ENCODE measurements at places on chromosomes 7 and 10.

DNA sequence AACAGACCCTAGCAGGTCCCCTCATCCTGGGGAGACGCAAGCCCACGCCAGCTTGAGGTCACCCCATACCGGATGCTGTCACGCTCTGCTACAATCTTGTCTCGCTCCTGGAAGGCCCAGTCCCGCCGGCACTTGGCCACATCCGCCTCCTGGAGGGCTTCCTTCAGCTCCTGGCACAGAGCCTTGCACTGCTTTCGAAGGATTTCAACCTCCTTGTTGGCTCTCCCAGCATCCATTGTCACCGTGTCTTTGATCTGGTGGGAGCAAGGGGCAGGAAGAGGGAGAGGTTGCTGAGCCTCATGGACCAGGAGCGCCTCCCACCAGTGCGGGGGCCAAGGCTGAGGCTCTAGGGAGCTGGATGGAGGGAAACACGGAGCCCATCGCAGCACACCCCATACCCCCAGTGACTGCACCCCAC lies 90.9 kb downstream of the DLG5 start:
- DNase-seq = no peak

GRCh38 chr10:93854975-93855374 lies 38.8 kb upstream of the SLC35G1 start:
- DNase-seq = no peak

DNA sequence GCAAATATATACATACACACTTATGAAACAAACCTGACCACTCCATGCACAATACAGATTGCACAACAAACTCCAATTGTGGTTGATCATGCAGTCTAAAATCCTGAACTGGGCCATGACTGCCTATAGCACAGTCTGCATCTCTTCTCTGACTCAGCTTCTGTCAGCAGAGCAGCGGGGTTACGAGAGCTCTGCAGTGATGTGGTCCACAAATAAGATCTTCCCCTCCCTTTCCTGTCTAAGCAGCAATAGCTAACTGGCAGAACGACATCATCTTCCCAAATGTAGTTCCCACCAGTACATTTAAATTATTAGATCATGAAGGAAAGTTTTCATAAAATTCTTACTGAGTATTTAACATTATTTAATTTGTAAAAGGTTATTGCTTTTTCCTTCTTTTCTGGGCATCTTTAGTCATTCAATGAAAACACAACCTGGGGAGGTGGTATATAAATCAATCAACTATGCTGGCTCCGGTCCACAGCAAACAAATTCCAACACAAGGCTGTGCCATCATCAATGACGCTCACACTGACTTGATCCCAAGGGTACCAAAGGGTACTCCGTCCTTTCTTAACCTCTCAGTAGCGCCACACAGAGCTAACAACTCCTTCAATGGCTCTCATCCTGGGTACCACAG lies 17.1 kb downstream of the ARHGAP21 start:
- DNase-seq = no peak

GRCh38 chr7:27547401-27547800 lies 115.3 kb downstream of the HIBADH start:
- no peak for DNase-seq

DNA sequence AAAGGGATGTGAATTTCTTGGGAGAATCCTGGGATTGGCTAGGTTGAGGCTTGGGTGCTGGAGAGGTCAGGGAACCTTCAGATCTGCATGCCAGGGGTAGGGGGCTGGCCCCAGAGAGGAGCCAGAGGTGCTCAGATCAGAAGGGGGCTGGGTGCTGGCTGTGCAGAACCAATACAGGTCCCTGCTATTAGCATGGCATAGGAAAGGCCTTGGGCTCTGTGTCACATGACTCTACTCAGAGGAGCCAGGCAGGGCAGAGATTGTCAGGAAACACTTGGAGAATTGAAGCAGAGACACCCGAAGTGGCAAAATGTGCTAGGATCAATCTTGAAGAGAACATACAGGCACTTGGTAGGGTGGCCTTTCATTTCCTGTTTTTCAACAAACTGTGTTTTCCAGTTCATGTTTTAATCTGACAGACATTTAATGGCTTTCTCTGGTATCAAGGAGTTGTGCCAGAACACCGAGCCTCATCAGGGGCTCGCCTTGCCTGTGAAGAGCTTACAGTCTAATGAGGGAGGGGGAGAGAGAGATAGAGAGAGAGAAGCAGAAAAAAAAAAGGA lies 498.9 kb downstream of the RPS24 start:
- DNase-seq = no peak

- no peak for DNase-seq
Measured at GRCh38 chr7:123204206-123204835, 4.6 kb upstream of the SLC13A1 start.

GRCh38 chr7:158373476-158374133 lies 214.0 kb downstream of the PTPRN2 start:
- DNase-seq = no peak

DNA sequence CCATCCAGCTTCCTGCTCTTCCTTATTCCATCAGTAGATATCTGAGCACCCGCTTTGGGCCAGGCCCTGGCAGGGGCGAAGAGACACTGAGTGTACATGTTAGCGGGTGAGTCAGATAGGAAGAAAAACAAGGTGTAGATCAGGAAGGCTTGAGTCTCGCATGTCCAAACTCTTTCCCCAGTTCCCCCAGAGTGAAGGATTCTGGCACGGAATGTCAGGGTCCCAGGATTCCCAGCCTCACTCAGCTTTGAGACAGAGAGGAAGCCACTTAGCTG lies 24.1 kb upstream of the CHST15 start:
- no peak for DNase-seq

DNA sequence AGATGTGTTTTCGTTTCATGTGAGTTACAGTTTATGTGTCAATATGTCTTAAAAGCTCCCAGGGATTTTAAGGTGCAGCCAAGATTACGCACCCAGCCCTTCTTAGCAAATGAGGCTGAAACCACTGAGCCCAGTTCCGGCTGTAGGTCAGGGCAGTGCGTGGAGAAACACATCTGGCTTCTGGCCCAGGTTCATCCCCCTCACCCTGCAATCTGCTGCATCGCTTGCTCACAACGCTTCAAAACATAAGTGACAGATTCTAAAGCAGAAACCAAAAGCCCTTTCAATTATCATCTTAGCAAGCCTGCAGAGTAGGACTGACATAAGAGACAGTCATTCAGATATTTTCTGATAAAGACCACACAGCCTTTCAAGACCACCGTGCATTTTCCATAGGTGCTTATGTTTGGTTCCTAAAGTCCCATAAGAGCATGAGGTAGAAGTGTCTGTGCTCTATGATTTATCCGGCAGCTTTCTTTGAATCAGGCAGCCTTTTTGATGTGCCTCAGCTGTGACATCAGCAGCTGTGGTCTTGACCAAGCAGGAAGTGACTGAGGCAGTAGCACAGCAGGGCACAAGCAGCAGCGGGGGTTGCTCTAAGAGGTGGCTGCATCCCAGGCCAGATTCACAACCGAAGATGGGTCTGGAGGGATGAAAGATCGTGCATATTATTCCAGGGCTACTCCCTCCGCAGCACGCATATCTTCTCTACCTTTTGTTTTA lies 72.1 kb upstream of the LYZL2 start:
- no peak for DNase-seq

GRCh38 chr10:96138102-96138501 lies 8.0 kb downstream of the ZNF518A start:
- DNase-seq = no peak

- DNase-seq = no peak
Measured at GRCh38 chr10:86636311-86636710, 18.0 kb upstream of the OPN4 start.

GRCh38 chr10:42755028-42755451 lies 27.6 kb upstream of the BMS1 start:
- DNase-seq = no peak

GRCh38 chr10:113131613-113132261 lies 181.7 kb downstream of the TCF7L2 start:
- no peak for DNase-seq

DNA sequence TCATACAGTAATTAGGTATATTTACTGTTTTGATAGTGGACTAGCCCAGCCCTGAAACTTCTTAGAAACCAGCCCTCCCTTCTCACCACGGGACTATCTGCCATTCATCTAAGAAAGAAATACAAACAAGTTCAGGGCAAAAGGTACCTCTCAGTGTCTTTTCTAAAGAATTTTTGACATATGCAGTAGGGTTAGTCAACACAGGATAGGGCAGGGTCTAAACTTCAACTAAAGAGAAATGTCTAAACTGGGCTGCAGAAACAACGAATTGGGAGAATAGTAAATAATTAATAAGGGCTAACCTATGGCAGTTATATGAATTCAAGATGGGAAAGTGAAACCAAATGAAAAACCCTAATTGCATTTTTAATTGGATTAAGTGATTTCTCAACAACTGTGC lies 496.6 kb downstream of the INHBA start:
- DNase-seq = no peak

- no peak for DNase-seq
Measured at GRCh38 chr7:36949711-36950600, 225.7 kb upstream of the AOAH start.

Data from amygdala (tissue), 56 donors.